Esophagus squamous epithelium (tissue), 5 donors: ENCODE measurements at places on chromosomes 5 and 9.

GRCh38 chr9:135605238-135605781, 34.0 kb downstream of the GLT6D1 start:
- DNase-seq = no peak
- H3K4me3 ChIP-seq = no peak overlapping the region
- no peaks in the 10 kb centered on the region for H3K36me3 ChIP-seq
- no peaks in the 10 kb centered on the region for H3K27me3 ChIP-seq
- H3K27ac ChIP-seq = no peak overlapping the region
- no peaks in the 10 kb centered on the region for H3K4me1 ChIP-seq

- DNase-seq = no peak
- H3K27ac ChIP-seq = no peak overlapping the region
- H3K4me1 ChIP-seq = peaks cover 7% of the 10 kb centered on the region
- H3K36me3 ChIP-seq = no peaks in the 10 kb centered on the region
- no peaks in the 10 kb centered on the region for H3K27me3 ChIP-seq
Measured at GRCh38 chr5:158976035-158976434, 123.7 kb downstream of the EBF1 start.

- H3K4me1 ChIP-seq = peaks cover 6% of the 10 kb centered on the region
- no peak overlapping the region for H3K4me3 ChIP-seq
- H3K27me3 ChIP-seq = no peaks in the 10 kb centered on the region
- H3K36me3 ChIP-seq = no peaks in the 10 kb centered on the region
Measured at GRCh38 chr5:56567278-56567677, 248.1 kb upstream of the MAP3K1 start.

- H3K27ac ChIP-seq = no peak overlapping the region
- H3K4me1 ChIP-seq = peaks cover 14% of the 10 kb centered on the region
- H3K4me3 ChIP-seq = no peak overlapping the region
- no peak for DNase-seq
Measured at GRCh38 chr9:88996046-88996920, 5.0 kb downstream of the S1PR3 start.

- no peaks in the 10 kb centered on the region for H3K4me1 ChIP-seq
- DNase-seq = no peak
- H3K27me3 ChIP-seq = no peaks in the 10 kb centered on the region
- no peak overlapping the region for H3K4me3 ChIP-seq
- no peaks in the 10 kb centered on the region for H3K36me3 ChIP-seq
- H3K27ac ChIP-seq = no peak overlapping the region
Measured at GRCh38 chr5:175129121-175129520, 314.9 kb downstream of the DRD1 start.

- no peaks in the 10 kb centered on the region for H3K4me1 ChIP-seq
- no peak overlapping the region for H3K27ac ChIP-seq
- no peaks in the 10 kb centered on the region for H3K36me3 ChIP-seq
- DNase-seq = no peak
Measured at GRCh38 chr5:102453716-102454115, 45.1 kb downstream of the SLCO6A1 start.

DNA sequence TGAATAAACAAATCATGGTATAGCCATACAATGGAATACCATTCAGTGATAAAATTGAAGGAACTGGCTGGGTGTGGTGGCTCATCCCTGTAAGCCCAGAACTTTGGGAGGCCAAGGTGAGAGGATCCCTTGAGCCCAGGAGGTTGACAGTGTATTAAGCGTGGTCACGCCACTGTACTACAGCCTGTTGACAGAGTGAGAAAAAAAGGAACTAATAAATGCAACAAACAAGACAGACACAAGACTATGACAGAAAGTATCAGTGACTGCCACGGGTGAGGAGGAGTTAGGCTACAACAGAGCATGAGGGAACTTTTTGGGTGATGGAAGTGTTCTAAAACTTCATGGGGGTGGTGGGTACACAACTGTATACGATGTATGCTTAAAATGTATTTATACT, 2.2 kb downstream of the FNIP1 start:
- no peaks in the 10 kb centered on the region for H3K36me3 ChIP-seq
- DNase-seq = no peak
- peaks cover 22% of the 10 kb centered on the region for H3K4me1 ChIP-seq
- no peaks in the 10 kb centered on the region for H3K27me3 ChIP-seq
- H3K4me3 ChIP-seq = peak overlapping the region; percentile 99

- no peak overlapping the region for H3K4me3 ChIP-seq
- no peak for DNase-seq
- no peak overlapping the region for H3K27ac ChIP-seq
- H3K27me3 ChIP-seq = peaks cover 100% of the 10 kb centered on the region
- H3K36me3 ChIP-seq = no peaks in the 10 kb centered on the region
Measured at GRCh38 chr5:154473581-154474283, 4.3 kb downstream of the HAND1 start.

GRCh38 chr9:21904371-21904770, 89.8 kb downstream of the CDKN2A start:
- H3K27ac ChIP-seq = no peak overlapping the region
- H3K27me3 ChIP-seq = no peaks in the 10 kb centered on the region
- H3K36me3 ChIP-seq = no peaks in the 10 kb centered on the region
- no peak for DNase-seq
- no peak overlapping the region for H3K4me3 ChIP-seq
- H3K4me1 ChIP-seq = no peaks in the 10 kb centered on the region

DNA sequence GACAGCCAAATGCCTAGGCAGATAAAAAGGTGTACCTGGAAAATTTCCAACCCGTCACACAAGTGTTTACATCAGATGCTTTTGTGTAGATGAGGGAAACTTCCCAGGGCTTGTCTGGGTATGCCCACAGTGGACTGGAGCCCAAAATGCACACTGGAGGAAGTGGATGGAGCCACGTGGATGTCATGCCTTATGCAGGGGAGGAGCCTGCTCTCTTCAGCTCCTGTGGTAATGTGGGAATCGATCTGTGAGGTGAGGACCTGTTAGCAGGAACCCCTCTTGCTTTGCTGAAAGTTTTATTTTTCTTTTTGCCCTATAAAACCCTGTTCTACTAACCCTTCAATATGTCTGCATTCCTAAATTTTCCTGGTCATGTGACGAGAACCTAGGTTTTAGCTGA, 439.2 kb upstream of the CDH9 start:
- H3K4me1 ChIP-seq = no peaks in the 10 kb centered on the region
- no peaks in the 10 kb centered on the region for H3K36me3 ChIP-seq
- H3K27ac ChIP-seq = no peak overlapping the region
- no peak for DNase-seq
- no peak overlapping the region for H3K4me3 ChIP-seq
- H3K27me3 ChIP-seq = no peaks in the 10 kb centered on the region

DNA sequence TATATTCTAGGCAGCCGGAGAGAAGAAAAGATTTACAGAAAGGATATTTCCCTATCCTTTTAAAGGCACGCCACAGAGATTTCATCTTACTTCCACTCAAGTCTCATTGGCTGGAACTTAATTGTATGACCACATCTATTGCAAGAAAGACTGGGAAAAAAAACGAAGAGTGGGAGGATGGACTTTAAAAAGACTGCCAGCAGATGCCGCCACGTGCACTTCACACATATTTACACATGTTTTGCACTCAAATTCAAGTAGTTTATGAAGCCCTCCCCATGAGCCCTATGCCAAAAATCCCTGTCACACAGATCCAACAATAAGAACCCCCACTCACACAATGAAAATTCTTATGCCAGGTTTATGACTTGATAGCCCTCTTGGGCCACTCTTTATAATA, 138.5 kb upstream of the TYRP1 start:
- no peaks in the 10 kb centered on the region for H3K27me3 ChIP-seq
- no peak overlapping the region for H3K4me3 ChIP-seq
- DNase-seq = no peak
- H3K36me3 ChIP-seq = no peaks in the 10 kb centered on the region

DNA sequence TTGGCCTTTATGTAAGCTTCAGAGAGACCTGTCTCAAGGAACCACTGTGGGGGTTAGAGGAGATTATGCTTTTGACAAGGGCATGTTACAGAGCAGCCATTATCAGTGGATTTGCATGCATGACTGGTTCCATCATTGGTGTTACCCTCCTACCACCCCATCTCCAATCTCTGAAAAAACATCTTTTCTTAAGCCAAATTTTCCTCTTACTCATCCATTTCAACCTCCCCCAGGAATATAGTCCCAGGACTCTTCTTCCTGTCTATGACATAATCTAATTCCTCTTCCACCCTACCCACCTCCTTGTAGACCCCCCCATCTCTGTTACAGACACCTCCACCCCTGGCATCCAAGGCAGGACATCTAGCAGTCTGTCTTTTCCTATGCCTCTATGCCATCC, 33.1 kb upstream of the ADRB2 start:
- no peaks in the 10 kb centered on the region for H3K36me3 ChIP-seq
- peaks cover 11% of the 10 kb centered on the region for H3K4me1 ChIP-seq
- no peaks in the 10 kb centered on the region for H3K27me3 ChIP-seq
- no peak overlapping the region for H3K4me3 ChIP-seq

DNA sequence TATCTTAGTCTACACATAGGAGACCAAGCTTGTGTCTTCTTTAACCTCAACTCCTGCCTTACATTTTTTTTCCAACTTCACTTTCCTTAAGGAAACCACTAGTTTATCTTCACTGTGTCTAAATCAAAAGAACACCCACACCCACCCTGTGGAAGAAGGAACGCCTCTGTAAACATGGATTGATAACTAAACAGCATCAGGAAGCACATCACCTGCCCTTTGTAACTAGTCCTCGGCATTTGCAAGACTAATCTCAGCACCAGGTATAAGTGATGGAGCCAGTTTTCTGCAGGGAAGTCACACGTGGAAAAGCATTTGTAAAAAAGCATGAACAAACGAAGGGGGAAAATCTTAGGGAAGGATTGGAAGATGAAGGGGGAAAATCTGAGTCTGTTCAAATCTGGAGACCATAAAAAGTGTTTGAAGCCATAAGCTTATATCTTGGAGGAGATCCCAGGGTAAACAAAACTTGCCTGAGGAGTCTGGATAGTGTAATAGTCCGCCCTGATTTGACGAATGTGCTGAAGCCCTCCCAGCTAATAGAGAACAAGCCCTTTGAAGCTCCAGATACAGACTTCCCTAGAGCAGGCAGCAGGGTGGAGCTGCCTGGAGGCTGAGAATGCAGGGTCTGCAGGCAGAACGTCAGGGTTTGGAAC, 117.3 kb upstream of the LHFPL2 start:
- no peak for DNase-seq
- H3K4me1 ChIP-seq = no peaks in the 10 kb centered on the region
- no peaks in the 10 kb centered on the region for H3K36me3 ChIP-seq
- no peaks in the 10 kb centered on the region for H3K27me3 ChIP-seq

DNA sequence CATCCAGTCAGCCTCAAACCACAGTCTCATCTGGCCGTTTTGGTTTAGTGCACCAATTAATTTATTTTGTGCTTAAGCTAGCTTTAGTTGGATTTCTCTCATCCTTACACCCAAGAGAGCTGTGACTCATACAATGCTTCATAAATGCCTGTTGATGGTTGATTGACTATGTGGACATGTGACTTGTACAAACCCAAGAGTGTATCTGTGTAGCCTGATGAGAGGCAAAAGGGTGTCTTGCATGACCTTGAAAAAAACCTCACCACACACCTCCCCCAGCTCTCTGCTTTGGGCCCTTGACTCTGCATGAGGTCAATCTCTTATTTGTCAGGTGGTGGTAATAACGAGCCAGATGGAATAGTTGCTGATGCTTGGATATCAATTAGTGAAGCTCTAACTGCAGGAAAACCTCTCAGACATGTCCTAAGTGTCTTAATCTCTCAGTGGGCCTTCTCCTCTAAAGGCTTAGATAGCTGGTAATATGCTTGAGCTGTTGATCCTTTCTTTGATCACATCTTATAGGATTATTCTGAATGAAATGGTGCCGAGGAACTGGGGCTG, 10.6 kb upstream of the GLRA1 start:
- H3K36me3 ChIP-seq = no peaks in the 10 kb centered on the region
- H3K4me1 ChIP-seq = no peaks in the 10 kb centered on the region
- no peak overlapping the region for H3K27ac ChIP-seq
- no peak overlapping the region for H3K4me3 ChIP-seq

- H3K27me3 ChIP-seq = peaks cover 5% of the 10 kb centered on the region
- no peak for DNase-seq
- H3K27ac ChIP-seq = no peak overlapping the region
- H3K36me3 ChIP-seq = no peaks in the 10 kb centered on the region
- no peaks in the 10 kb centered on the region for H3K4me1 ChIP-seq
- H3K4me3 ChIP-seq = no peak overlapping the region
Measured at GRCh38 chr5:127400946-127401670, 110.5 kb downstream of the MEGF10 start.

DNA sequence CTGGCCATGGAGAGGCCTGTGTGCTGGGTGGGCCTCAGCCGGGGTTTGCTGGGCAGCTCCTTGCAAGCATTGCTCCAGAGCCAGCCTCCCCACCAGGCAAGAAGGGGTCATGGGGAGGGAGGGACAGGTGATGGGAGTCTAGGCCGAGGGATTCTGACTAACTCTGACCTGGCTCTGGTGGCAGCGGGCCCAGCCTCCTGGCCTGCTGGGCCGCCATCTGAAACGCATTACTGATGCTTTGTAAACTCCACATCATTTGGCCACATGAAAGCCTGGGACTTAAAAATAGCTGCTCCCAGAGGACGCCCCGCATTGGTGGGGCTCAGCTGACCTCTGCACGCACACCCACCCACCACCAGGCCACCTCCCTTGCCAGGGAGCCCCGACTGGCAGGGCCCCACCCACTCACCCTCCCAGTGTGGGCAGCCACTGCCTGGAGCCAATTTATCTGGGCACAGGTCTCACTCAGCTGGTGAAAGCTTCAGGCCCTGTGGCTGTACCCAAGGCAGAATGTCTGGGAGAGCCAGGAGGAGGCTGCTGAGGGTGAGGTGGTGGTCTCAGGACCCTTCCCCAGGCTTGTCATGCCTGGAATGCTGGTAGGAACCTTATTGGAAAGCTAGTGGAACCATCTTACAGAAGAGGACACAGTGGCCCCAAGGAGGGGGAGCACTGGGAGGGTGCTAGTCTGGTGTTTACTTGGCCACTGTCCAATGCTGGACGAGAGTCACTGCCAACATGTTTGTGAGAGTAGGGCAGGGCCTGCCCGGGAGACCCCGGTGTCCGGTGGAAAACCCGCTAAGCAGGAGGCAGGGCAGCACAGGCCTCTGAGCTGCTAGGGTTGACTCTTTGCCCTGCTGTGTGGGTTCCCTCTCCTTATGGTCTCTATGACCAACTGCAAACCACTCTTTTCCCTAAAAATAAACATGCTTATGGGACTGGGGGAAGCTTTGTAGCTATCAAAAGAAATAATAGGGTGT, 10.8 kb downstream of the TCF7 start:
- peaks cover 6% of the 10 kb centered on the region for H3K4me1 ChIP-seq
- H3K27me3 ChIP-seq = no peaks in the 10 kb centered on the region
- DNase-seq = no peak
- H3K4me3 ChIP-seq = no peak overlapping the region

- no peak overlapping the region for H3K4me3 ChIP-seq
- H3K27ac ChIP-seq = peak overlapping the region; percentile 91
- H3K4me1 ChIP-seq = peaks cover 79% of the 10 kb centered on the region
Measured at GRCh38 chr9:134364391-134365114, 38.3 kb downstream of the RXRA start.

DNA sequence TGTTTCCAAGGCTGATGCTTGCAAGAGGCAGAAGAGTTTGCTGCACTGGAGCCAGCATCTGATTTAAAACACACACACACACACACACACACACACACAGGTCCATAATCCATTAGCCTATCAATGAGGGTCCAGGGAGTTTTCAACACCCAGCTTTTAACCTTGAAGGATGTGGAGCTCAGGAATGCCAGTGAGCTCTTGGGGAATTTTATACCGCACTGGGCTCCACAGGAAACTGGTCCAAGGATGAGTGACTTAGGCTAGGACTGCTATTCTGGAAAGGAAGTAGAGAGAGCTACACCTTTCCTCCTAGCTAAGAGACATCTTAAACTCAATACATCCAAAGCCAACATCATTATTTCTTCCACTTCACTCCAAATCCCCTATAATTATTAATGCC, 942 bp upstream of the NRG2 start:
- H3K27ac ChIP-seq = no peak overlapping the region
- H3K36me3 ChIP-seq = no peaks in the 10 kb centered on the region
- no peak overlapping the region for H3K4me3 ChIP-seq
- peaks cover 63% of the 10 kb centered on the region for H3K27me3 ChIP-seq
- DNase-seq = no peak
